ENCODE measurements at places on chromosomes 6 and 20.

DNA sequence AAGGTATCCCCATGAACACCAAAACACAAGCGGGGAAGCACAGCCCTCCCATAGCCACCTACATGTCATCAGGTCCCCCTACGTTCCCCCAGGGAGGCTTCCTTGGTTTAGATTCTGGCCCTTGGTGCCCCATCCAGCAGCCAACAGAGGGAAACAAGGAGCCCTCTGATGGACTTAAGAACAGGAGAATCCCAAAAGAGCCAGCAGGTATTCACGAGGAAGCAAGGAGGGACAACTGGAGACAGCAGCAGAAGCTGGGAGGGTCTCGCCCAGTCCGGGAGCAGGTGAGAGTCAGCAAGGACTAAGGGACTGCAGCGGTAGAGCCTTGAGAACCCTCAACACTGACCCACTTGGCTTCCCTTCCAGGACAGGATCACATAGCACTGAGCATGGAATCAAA is 58.4 kb upstream of the TOP1 start:
- no peak for DNase-seq

DNA sequence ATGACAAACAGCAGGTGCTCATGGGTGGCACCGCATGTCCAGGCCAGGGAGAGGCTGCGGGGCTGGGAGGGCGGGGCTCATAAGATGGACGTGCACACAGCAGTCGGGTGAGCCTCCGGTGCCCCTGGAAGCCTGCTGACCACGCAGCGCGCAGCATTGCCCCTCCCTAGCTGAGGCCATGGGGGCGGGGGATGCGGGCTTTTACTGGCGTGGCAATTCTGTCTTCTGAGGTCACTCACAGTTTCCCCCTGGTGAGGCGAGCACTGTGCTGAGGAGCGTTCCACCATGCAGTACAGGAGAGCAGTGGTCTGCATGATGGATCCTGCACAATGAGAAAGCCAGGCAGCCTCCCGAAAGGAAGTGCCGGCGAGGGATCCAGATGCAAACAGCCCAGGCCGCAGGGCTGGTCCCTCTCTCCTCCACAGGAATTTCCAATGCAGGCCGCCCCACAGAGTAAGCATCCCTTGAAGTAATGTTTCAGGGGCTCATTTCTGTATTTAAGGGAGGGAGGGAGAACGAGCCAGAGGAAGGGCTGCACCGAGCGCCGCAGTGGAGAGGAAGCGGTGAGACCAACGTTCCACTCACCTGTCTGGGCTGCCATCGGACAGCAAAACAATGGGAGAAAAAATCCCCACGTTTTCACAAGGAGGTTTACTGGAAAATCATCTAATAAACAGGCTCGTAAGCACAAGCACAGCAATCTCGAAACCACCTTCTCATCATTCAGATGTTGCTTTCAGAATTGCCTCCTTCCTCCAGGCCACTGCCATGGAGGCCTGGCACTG is 56.0 kb downstream of the IRF4 start:
- DNase-seq, result no peak

DNA sequence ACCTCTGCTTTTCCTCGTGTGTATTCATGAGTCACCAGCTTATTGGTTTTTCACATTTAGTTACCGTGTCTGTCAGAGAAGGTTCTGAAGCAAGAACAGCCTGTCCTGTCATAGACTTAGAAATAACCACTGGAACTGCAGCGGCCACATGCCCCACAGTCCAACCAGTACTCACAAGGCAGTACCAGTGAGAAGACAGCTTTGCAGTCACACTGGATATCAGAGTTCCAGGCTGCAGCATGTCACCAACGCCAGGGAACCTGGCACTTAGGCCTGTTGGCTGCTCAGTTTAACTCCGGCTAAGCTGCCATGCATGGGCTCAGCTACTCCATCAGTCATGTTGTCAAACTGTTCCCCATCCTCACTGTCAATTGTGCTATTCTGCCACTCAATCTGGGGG is 40.1 kb downstream of the ADNP start:
- no peak for DNase-seq

DNA sequence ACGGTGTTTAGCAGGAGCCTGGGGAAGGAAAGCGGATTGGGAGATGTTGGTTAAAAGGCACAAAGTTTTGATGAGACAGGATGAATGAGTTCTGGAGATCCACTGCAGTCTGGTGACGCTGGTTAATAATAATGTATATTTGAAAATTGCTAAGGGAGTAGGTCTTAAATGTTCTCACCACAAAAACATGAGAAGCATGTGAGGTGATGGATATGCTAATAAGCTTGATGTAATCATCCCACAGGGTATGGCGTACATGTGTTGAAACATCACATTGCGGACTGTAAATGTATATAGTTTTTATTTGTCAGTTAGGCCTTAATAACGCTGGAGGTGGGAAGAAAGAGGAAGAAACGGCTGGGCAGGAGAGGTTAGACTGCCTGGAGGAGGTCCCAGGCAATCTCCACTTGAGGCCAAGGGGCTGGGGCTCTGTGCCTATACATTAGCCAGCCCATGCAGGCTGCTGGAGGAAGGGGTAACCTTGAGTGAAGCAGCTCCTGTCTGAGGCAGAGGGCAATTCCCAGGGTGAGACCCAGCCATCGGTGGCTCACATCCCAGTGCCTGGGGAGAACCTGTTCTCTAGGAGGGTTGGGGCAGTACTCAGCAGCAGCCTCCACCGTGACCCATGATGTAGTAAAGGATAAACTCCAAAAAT is 188.2 kb upstream of the QKI start:
- no peak for DNase-seq

DNA sequence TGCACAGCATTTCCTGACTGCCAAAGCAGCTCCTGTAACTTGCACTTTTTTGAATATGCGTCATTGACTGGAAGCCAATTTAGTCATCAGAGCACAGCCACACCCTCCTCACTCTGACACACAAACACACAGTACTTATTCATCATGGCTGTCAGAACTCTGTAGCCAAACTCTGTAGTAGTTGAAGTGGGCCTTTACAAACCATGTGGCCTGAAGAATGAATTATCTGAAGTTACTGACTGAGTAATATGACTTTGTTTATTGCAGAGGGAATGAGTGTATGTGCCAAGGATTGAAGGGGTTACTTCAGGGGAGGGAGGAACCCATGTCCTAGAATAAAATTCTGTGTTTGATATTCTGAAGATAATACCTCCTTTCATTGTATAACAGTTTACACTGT is 102.7 kb downstream of the FIG4 start:
- no peak for DNase-seq

DNA sequence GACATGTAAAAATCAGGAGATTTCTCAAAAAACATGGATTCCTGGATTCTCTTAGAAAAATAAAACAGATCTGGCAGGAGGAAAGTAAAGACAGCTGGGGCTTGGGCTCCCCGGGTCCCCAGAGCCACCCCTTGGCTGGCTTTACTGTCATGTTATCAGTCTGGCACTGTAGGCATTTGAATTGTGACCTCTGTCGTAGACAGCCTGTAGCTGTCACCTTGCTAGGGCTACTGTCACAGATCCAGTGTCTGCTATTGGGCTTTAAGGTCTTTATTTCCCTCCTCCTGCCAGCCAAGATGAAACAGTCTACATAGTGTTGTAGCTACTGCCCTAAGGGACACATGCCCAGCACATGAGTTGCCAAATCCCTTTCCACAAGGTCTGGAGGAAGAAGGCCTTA is 37.5 kb downstream of the ABRACL start:
- no peak for DNase-seq

DNA sequence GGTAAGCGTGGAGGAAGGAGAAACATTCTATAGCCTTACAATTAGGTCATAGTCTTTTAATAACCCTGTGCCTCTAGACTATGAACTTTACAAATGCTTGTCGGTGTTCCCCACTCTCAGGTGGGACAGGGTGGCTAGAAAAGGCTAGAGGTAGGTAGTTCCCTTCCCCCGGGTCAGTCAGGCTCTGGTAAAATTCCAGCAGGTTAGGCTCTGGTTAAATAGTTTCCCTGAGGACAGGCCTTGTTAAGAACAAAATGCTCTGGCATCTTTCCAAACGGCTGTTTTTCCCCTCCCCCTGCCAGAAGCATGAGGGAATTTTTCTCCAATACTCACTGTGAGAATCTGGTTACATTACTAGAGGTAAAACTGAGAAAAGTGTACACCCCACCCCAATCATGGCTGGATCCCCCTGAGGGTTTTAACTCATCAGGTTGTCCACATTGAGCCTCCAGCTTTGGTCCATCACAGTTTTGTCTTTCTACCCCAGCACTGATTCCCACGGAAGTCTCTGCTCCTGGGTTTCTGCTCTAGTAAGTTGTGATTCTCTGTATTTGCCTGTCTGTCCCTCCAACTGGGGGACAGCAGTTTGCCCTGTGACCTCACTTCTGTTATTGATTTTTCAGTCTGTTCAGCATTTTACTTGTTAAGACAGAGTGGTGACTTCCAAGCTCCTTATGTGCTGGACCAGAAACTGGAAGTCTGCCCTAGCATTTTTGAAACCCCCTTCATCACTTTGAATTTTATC is 84.7 kb upstream of the ADGRF1 start:
- no peak for DNase-seq

DNA sequence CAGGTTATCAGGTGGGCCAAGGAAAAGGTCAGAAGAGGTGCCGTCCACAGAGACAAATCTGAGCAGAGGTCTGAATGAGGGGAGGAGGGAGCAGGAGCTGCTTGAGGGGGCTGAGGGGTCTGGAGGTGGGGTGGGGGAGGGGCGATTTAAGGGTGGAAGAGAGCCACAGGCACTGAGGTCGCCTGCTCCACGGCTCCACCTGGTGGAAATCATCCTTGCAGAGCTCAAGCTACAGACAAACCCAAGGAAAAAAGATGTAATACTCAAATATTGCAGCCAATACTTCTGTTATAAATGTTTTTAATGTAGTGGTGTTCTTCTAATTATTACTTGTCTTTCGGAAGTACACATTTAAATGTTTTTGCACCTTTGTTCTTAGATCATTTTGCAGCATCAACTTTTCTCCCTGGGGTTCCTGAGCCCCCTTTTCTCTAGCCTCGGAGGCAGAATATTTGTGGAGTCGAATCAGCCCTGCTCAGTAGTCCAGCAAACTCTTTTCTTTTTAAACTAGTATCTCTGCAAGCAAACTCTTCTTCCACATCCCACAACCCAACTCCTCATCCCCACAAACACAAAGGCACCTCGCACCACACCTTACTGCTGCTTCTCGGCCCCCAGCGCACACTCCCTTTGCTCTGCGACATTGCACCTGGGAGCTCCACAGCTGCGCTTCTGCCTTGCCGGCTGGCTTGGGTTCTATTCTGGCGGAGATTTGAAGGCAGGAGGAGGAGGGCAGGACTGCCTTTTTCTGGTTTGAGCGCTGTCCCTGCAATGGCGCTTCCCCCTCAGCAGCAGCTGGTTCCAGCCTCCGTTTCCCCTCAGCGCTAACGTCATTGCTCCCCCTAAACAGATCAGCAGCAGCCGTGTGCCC is 51.0 kb upstream of the TFAP2A start:
- no peak for DNase-seq

GRCh38 chr6:118680452-118681095 is 29.2 kb upstream of the CEP85L start:
- DNase-seq, result no peak

GRCh38 chr20:36434383-36434782 is 106.9 kb upstream of the MYL9 start:
- no peak for DNase-seq

DNA sequence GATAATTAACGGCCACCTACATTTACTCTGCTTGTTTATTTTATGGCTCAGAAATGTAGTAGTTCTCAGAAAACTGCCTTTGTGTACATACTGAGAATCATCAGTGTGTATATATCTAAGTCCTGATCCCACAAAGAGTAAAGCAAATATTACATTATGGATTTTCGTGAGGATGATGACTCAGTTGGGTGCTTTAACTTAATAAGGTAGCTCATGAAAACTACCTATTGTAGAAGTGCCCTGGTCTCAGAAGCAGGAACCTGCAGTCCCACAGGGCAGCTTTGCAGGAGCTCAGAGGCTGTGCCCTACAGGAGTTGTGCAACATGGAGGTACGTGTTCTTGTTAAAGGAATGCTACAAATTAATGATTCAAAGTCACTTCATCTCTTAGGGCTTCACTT is 108.2 kb downstream of the PLG start:
- no peak for DNase-seq

DNA sequence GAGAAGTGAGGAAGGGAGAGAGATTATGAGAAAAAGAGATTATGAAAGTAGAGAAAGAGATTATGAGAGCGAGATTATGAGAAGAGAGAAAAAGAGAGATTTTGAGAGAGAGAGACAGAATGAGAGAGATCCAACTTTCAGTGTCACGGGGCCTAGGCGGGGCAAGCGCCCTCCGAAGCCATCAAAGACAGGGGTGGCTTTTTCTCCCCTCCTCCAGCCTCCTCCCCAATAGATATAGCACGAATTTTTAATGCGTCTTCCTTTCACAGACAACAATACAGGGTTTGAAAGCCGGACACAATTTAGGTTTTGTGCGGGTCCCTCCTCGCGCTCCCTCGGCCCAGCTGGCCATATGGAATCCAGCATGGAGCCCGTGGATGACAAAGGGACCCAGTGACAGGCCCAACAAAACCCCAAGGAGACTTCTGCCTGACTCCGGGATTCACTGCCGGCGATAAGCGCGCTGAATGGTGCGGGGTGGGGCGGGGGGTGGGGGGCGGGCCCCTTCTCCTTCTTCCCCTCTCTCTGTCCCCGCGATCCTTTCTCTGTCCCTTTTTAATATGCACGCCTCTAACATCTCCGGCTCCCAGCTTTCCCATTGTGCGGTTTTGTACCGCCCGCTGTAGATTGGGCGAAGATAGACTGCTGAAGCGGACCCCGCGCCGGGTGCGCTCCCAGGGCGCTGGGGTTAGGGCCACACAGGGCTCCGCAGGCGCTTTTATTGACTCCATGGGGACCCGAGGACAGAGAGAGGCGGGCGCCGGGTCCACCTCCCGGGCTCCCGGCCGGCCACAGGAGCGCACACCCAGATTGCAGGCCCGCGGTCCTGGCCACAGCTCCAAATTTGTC is 5.4 kb downstream of the NKX2-2 start:
- DNase-seq, result no peak

DNA sequence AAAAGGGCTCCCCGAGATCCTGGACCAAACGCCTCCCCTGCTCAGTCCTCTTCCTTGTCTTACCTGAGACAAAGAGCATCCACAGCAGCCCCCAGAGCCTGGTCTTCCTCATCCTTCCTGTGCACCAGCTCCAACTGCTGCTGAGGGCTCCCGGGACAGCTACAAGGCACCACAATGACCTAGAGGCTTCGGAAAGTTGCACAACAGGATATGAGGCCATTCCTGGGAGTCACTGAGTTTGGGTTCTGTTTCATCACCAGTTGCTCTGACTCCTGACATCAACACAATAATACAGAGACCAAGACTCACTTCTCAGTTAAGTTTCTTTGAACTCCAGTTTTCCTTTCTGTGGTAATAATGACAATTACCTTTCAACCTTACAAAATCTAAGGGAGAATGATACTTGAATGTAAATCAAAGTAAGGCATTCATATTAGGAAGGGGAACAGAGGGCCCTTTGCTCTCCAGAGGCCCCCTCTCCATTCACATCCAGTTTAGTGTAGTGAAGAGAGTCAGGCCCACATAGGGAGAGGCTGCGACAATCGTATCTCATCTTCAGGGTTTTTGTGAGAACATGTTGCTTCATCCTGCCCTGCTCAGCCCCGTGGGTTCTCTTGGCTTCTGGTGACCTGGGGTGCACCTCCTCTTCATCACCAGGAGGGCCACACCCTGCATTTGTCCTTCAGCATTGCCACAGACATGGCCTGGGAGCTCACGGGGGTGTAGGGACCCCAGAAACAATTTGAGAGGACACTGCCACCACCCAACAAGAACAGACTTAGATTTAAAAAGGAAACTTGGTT is at the start of gene TREM1:
Gene TREM1, minus strand, starts transcription at position 139 of the 803 bp plus-strand sequence. Its CDS starts 27 bp downstream, at position 112.
- DNase-seq, result peak; percentile 65

Data from bone marrow (tissue), 2 donors.